Activated CD4-positive, CD25-positive, alpha-beta regulatory T cell treated with anti-CD3 and anti-CD28 coated beads, Interleukin-2, amount 50 U/mL, for 24 hours (primary cell): ENCODE measurements at places on chromosomes 5 and 9.

- no peak for ATAC-seq
Observed at GRCh38 chr5:171845857-171846256, 60.2 kb downstream of the SMIM23 start.

DNA sequence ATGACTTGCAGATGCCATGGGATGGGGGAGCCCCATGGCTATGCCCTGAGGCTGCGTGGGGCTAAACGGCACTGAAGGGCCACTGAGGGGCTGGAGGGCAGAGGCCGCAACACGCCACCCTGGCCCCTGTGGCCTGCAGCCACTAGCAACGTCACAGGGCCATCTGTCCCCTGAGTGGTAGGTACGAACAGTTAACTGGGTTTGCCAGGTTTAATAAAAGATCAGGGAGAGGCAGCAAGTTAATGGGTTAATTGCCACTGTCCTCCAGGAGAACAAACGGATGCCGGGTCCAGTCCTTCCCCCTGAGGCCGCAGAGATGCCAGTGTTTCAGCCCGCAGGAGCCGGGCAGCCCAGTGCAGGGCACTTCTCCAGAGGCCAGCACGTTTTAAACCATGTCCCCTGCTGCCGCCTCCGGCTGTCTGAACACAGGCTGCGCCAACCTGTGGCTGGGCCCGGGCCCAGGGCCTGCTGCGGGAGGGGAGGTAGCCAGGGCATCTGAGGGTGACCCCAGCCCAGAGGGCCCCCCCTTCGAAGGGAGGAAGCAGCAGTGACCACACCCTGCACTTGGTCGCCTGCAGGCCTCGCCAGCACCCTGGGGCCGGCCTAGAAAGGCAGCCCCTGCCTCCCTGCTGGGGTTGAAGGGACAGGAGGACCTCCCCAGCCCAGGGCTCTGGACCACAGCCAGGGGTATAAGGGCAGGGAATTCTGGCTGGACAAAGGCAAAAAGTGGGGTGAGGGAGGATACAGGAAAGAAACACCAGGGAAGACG lies 227.3 kb downstream of the FANCC start:
- no peak for ATAC-seq

DNA sequence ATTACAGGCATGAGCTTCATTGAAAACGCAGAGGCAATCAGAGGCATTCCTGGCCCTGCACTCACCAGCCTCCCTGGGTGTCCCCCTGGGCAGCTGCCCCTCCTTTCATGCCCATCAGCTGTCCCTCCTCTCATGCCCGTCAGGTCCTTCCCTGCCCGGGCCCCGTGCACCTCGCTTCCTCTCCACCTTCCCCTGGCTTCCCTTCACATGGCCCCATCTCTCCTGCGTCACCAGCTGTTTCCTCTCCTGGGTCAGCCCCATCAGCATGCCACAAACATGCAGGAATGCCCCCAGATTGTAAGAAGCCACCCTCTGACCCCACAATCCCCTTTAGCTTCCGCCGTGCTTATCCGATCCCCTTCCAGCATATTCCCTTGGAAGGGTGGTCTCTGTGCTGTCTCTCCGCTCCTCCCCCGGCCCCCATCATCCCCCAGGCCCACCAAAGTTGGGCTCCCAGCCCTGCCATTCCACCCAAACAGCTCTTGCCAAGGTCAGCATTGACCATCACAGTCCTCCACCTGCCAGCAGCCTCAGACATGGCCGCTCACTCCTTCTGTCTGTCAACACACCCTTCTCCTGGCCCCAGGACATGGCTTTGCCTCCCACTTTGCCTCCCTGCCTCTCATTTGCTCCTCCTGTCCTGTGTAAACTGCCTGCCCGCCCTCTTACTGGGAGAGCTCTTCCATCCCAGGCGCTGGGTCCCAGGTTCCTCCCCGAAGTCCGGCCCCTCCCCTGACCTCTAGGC lies 98.6 kb upstream of the IER5L start:
- ATAC-seq: no peak

- ATAC-seq: peak; percentile 3
Observed at GRCh38 chr5:154757814-154758406, 2.7 kb downstream of the LARP1 start.

DNA sequence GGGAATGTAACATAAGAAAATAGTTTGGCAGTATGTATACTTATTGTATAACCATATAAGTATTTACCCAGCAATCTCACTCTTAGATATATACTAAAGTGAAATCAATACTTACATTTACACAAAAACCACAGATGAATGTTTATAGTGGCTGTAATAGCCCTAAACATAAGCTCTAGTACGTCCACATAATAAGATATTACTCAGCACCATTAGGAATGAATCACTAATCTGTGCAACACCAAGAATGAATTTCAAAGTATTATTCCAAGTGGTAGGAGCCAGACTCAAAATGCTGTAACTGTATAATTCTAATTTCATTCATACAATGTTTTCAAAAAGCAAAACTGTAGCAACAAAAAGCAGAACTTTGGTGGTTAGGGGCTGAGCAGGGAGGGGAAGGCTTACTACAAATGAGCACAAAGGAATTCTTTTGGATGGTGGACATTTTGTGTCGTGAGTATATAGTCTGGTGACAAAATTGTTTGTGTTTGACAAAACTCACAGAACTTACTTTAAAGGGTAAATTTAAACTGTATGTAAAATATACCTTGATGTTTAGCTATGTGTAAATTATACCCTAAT lies 11.9 kb upstream of the C5orf46 start:
- ATAC-seq: no peak

DNA sequence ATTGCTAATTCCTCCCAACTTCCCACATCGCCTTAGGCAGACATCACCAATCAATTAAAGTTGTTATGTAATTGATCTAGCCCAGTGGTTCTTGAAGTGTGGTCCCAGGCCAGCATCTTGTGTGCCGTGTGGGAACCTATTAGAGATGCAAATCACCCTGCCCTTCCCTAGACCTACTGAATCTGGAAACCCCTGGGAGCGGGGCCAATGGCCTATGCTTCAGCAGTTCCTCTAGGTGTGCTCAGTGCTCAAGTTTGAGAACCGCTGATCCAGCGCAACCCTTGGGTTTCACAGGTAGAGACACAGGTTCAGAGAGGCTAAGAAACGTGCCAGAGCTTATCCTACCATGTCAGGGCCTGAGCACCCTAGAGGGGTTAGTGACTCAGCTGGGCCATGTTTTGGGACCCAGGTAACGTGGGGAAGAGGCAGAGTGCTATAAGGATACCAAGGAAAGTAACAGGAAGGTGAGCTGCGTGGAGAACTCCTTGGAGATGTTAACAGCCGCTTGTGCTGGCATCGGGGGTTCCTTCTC lies 4.4 kb downstream of the SLC34A1 start:
- ATAC-seq: no peak

- no peak for ATAC-seq
Observed at GRCh38 chr5:72465601-72466563, 41.3 kb downstream of the ZNF366 start.

DNA sequence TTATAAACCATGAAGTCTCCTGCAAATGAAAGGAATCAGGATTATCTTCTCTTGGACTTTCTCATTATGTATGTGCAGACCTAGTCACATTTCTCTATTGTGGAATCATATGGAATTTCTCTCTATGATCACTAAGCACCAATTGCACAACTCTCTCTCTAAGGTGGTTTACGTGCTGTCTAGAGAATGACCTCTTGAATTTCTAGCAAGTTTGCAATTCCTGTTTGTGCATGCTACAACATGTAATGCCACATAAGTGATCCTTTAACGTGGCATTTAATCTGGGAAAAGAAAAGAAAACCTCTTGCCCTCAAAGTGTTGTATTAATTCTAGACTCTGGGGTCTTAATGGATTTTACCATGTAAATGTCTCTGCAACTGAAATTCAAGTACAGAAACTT lies 5.0 kb upstream of the PPP2R2B start:
- ATAC-seq: no peak

- no peak for ATAC-seq
Observed at GRCh38 chr5:171927345-171927941, 79.0 kb downstream of the FBXW11 start.

DNA sequence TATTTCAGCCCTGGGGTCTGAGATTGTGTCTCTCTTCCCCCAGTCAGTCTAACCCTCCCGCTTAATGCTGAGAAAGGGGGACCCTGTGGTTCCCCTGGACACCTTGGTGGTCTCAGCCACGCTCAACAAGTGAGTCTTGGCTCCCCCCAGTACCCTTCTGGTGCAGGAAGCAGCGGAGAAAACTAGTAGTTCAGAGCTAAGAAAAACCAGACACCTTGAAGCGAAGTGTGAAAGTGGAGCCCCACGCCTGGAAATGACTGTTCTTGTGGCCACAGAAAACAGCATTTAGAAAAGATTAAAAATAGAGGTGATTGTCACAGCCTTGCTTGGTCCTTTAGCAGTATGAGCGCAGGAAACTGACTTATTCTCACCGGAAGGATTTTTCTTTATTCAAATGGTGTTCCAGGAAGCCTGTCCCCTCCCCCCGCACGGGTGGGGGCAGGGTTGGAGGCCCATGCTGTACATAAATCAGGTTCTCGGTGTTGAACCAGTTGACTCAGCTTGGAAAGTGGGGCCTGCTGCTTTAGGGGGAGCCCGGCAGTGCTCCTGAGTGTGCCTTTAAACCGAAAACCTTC lies 8.1 kb downstream of the ARPC5L start:
- peak; percentile 70 for ATAC-seq

DNA sequence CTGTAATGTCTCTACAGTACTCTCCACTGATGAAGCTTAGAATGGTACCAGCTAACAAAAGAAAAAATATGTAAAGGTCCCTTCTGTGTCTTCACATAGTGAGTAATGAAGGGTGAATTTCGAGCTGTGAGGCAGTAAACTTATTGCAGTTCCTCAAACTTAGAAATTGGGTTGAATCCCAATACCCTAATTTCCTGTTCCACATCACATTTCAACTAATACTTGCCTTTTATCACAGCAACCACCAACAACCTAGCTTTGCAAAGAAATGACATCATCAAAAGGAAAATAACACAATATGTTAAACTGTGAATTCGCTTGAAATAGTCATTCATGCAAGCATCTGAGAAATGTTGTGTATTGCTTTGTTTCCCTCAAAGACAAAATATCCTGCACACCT lies 9.4 kb upstream of the TNFAIP8 start:
- ATAC-seq: no peak

DNA sequence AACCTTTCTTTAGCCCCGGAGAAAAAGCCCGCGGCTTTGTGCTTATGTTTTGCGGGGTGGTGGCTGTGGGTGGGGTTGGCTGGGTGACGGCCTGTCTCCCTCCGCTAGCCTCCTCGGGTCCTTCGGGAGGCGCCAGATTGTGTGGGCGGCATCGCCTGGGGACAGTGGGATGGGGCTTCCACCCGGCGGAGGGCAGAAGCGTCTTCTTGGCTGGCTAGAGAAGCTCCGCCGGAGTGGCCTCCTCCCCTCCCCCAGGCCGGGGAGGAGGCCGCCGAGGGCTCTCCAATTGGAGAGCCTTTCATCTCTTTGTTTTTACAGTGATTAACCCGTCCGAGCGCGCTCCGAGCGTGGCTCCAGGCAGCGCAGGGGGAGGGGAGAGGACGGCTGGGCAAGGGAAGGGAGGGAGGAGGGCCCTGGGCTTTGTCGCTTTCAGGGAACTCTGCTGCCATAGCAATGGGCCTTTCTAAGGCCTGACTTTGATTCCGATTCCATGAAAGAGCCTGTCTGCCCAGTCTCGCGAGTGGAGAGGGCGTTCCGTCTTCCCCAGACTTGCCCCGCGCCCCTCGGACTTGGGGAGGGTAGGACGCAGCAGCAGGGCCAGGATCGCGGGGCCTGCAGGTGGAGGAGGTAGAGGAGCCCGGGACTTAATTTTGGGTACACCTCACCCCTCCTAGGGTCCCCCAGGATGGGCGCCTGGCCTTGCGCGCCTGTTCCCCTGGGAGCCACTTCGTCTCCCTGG lies 36.7 kb upstream of the TIFAB start:
- ATAC-seq: no peak
